ENCODE measurements at places on chromosomes 7 and 10. TPM values are rescaled to one million over a fixed set of nuclear protein-coding genes. Genes with fewer than 3 reads are reported as not detected.

GRCh38 chr7:102186306-102186705 is 100.4 kb upstream of the SH2B2 start:
- no peak for DNase-seq

GRCh38 chr10:8978100-8978499 is 923.6 kb downstream of the GATA3 start:
- DNase-seq, result no peak

Gene PLXDC2
- 8.7 TPM for total RNA-seq

Gene RADIL
- 2.6 TPM for total RNA-seq

- no peak for DNase-seq
Observed at GRCh38 chr7:29892231-29892630, 85.9 kb downstream of the WIPF3 start.

GRCh38 chr7:55512635-55513191 is 59.6 kb downstream of the VOPP1 start:
- DNase-seq, result no peak

Gene DYNC1I1
- 7.9 TPM for total RNA-seq

GRCh38 chr10:101233863-101234262 is 4.6 kb upstream of the LBX1 start:
- no peak for DNase-seq

Gene CALHM1
- not detected for total RNA-seq

Gene CALCR
- total RNA-seq, result 0.91 TPM

Gene TSPAN13
- 8.9 TPM for total RNA-seq

Gene NKX1-2
- total RNA-seq, result not detected
